SW 1271 (cell line): ENCODE measurements at places on chromosomes 2 and 18.

GRCh38 chr2:127658641-127659407 is 12.9 kb downstream of the GPR17 start:
- DNase-seq: no peak

- no peak for DNase-seq
Observed at GRCh38 chr18:54181856-54182602, 42.4 kb downstream of the MBD2 start.

- DNase-seq: no peak
Observed at GRCh38 chr2:108971661-108972566, 17.1 kb downstream of the EDAR start.

DNA sequence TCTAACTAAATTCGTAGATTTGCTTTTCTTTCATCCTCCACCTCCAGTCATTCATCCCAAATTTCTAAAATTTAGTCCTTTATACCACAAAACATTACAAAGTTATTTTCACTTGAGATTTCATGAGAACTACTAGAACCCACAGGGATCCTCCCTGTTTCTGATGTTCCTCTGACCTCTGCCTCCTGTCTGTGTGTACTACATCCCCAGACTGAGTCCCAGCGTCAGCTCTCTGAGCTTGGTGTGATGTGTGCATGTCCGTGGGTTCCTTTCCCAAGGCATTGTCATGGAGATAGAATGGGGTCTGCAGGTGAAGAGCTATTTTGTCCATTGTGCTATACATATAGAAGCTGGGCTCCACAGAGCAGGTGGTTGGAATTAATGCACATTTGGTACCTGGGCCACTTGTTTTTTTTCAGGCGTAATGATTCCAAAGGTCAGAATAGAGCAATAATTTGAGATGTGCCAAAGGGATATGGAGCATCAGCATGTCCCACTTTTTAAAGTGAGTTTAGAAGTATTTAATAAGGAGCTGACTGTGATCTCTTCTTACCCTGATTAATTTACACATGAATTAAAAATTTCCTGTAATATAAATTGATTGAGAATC is 151.2 kb upstream of the BOD1L2 start:
- no peak for DNase-seq

DNA sequence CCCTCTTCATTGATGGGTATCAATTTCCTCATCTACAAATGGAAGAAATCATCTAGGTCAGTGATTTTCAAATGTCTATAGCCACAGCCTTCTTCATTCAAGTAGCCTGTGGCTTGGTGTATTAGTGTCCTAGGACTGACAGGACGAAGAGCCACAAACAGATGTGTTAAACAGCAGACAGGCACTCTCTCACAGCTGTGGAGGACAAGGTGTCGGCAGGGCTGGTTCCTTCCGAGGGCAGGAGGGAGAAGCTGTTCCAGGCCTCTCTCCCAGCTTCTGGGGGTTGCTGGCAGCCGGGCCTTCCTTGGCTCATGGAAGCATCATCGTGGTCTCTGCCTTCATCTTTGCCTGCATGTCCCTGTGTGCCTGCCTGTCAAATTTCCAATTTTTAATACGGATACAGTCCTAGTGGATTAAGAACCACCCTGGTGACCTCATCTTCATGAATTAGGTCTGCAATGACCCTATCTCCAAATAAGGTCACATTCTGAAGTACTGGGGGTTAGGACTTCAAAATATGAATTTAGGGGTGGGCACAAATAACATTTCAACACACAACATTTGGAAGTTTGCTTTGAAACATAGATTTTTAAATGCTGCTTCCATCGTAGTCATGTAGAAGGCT is 86.5 kb downstream of the PTGR3 start:
- DNase-seq: no peak

- DNase-seq: no peak
Observed at GRCh38 chr2:53636596-53636995, 131.0 kb upstream of the CHAC2 start.

DNA sequence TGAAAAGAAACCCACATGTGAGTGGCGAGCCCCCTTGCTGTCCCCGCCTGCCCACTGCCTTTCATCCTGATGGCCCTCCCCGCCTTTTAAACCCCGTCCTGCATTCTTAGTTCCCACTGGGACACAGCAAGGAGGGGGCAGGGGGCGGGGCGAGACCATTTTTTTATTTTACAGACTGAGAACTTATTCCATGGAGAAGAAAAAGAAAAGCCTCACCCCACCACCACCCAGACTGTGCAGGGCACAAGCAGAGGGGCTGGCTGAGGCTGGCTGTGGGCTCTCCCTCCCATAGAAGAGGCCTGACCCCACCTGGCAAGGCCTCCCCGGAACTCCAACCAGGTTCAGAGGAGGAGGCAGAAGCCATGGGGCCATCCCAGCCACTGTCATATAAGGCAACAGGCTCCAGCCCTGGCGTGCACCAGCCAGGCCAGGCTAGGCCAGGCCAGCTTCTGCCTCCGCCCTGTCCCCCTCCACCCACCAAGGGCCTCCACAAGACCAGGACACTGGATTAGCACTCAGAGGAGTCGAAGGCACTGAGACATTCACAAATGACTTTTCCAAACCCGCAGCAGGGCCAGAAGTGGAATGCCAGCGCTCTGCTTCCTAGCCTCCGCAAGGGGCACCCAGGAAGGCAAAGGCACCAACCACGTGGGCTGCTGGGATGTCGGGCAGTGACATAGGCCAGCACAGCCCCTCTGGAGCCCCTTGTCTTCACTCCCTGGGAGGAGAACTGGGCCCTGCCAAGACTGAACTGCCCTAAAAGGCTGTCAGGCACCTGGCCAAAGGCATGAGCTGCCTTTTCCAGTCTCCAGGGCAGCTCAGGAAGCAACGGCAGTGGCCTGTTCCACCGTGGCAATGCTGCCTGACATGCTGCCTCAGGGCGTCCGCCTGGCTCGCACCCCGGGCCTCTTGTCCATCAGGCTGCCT is 37.5 kb upstream of the SEMA4C start:
- DNase-seq: no peak

DNA sequence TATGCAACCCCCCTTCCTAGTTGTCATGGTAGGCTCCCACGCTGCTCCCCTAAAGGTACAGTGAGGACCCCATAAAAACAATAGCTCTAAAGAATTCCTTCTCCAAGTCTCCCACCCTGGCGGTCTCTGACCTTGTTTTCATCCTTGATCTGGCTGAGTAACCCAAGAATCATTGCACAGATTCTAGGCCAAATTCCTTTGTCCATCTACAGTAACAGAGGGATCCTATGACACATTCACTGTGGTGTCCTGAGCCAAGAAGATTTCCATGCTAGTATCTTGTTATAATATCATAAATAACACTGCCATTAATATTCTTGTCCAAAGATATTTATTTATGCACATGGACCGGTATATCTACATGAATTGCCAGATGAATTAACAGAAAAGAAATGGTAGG is 240.2 kb downstream of the CYP26B1 start:
- no peak for DNase-seq

- DNase-seq: no peak
Observed at GRCh38 chr2:34806396-34806795, 1207.3 kb upstream of the FAM98A start.

GRCh38 chr2:234444893-234445292 is 52.0 kb downstream of the ARL4C start:
- no peak for DNase-seq

DNA sequence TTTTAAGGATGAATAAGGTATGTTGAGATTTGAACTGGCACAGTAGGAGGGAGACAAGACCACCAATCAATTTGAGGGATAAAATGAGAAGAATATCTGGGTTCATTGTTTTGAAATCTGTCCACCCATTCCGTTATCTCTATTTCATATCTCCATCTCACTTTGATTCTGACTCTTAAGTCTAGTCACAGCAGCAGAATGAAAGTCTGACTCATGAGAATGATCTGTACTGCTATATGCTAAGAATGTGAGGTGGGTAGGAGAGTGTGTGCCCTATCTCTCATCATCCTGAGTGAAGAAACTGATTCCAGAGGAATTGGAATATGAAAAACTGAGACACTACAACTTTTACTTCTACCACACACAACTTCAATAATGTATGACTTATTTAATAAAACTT is 1994.5 kb upstream of the PIK3C3 start:
- DNase-seq: no peak

GRCh38 chr2:237661799-237662328 is 34.5 kb downstream of the LRRFIP1 start:
- no peak for DNase-seq

DNA sequence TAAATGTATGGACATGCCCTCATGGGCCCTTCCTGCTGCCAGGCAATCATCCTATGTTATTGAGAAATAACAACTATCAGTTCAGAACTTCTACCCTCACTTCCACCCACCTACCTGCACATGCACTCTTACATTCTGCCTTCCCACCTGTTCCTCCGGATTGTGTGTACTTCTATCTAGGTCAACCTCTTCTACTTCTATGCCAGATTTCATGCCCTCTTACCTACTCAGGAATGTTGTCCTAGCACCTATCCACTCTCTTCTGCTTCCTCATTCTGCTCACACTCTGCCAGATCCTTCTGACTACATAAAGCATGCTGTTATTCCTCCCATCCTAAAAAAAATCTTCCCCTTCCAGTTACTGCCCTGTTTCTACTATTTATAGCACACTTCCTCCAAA is 333.5 kb downstream of the IRS1 start:
- no peak for DNase-seq

- DNase-seq: peak; percentile 64
Observed at GRCh38 chr2:74573747-74574562, 19.4 kb downstream of the DOK1 start.

GRCh38 chr2:3349211-3349693 is 28.4 kb downstream of the EIPR1 start:
- no peak for DNase-seq

DNA sequence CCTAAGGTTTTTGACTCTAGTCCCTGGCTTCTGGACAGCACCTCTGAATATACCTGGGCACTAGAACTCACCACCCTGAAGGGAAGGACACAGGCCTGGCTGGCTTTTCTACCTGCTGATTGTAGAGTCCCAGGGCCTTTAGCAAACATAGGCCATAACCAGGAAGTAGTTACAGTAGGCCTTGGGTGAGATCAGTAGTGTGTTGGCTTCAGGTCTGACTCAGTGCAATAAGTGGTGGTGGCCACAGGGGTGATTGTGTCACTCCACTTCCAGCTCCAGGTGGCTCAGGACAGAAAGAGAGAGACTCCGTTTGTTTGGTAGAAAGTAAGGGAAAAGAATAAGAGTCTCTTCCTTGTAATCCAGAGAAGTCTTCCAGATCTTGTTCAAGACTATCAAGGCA is 101.7 kb upstream of the LGALSL start:
- DNase-seq: no peak

DNA sequence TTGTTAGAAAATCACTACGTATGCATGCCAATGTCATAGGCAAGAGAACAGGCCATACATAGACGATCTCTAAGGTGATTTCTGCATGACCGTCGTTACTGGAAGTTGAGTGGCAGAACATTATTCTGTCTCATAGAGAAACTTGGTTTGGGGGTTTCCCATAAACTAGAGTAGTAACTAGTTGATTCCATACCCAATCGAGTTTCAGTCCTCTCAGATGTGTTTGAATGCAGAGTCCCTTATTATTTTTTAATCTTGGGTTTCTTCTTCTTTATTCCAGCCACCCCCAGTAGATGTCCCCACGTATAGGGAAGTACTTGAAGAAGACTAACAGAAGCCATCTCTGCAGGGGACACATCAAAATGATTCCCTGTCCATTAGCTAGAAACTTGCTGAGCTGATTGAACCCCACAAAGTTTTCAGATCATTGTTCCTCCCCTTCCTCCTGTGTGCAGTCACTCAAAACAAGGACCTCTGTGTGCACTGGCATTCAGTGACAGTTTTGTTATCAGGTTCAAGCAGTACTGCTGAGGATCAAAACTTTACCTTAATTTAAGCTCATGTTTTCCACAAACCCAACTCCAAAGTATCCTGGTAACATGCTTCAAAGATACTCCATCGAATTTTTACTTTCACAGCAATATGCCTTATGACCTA is 68.4 kb upstream of the CDCA7 start:
- DNase-seq: no peak

GRCh38 chr2:64328756-64329155 is 125.2 kb upstream of the LGALSL start:
- no peak for DNase-seq

DNA sequence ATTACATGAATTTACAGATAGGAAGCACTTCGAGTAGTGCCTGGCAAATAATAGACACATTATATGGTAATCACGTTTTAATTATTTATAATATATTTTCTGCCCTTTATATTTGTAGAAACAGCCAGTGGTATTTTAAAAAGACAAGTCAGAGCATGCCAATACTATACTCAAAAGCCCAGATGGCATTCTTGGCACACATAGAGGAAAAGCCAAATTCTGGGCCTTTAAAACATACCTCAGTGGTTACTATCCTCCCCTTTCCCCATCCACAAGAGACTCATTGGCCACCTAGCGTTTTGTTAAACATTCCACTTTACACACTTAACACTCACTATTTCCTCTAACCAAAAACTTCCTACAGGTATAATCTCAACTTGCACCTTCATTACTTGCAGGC is 63.3 kb upstream of the ZNF804A start:
- no peak for DNase-seq

DNA sequence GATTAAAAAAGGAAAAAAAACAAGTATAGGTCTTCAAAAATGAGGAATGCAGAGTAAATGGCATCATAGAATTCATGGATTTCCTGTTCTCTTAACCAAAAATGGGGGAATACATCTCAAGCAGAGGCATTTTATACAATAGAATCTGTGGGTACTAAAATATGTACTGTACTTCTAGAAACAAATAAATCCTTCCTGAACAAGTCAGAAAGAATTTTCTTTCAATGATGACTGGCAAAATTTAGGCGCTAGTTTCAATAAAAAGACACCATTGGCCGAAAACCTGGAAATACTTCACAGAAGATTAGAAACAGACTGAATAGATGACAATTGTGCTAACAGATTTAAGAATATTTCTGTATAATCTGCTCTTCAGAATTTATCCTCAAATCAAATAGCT is 15.1 kb downstream of the TRAK2 start:
- DNase-seq: no peak

GRCh38 chr2:156443089-156443488 is 6.9 kb downstream of the GPD2 start:
- DNase-seq: no peak

- DNase-seq: no peak
Observed at GRCh38 chr2:17658251-17658843, 95.3 kb downstream of the SMC6 start.

- DNase-seq: no peak
Observed at GRCh38 chr2:231714639-231715498, 6.5 kb downstream of the PTMA start.

- DNase-seq: no peak
Observed at GRCh38 chr2:54724560-54725342, 1.3 kb downstream of the EML6 start.
